H1 (cell line): ENCODE measurements at places on chromosomes 4 and X.

GRCh38 chrX:17860811-17861488 is at the start of gene RAI2:
Gene RAI2, minus strand, starts transcription at chrX:17861298. Its CDS starts 59,288 bp downstream, at chrX:17802010.
- peak; percentile 51 for DNase-seq

GRCh38 chr4:179182741-179183140 is 1740.5 kb upstream of the AGA start:
- no peak for DNase-seq

GRCh38 chrX:154457491-154458115 is 478 bp upstream of the PLXNA3 start:
- no peak for DNase-seq

GRCh38 chrX:100083211-100083610 is 326.9 kb downstream of the PCDH19 start:
- DNase-seq, result no peak

DNA sequence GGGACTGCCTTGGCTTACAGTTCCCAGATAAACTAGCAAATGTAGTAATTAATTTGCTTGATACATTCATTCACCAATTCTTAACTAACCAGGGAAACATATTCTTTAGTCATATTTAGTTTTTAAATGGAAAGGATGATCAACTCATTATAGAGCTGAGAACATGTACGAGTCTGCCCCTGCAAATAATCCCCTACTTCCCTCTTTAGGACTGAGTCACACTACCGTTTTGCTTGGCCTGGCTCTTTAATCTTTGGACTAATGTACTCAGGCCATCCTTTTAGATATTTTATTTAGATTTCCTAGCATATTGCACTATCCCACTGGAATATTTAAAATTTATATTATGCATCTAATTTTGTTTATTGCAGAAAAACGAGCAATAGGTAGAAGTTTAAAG is 105.5 kb upstream of the LCORL start:
- no peak for DNase-seq

DNA sequence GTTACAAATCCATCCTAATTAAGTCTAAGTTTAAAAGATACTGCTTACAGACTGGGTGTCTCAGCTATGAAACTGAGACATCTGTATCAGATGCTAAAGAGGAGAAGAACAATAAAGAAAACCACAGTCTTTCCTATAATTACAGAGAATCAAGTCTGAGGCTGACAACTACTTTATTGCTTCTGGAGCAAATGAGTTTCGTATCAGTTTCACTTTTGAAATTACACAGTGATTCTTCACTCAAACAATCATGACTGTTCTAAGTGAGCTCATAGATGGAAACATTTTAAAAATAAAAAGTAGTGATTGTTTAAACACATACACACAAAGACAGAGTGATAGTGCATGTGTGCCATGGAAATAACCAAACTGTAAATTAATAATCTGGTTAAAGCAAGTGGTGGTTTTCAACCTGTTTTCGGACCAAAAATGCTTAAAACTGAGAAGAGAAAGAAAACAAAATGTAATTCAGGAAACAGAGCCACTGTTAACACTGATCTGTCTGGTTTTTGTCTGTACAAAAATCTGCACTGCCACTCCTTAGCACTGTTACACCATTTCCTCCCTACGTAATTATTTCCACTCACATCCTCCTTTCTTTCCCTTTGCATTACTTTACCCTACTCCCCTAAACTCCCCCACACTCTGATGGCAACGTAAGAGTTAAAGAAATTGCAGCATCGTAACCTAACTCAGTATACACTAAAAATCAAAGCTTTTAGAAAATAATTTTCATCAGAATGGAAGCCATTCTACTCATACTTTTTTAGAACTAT is 12.5 kb downstream of the RFC1 start:
- DNase-seq, result no peak
